Fibroblast of lung (primary cell): ENCODE measurements at places on chromosomes 13 and 19. TPM values are rescaled to one million over a fixed set of nuclear protein-coding genes. Genes with fewer than 3 reads are reported as not detected.

- H3K36me3 ChIP-seq, result no peaks in the 10 kb centered on the region
- no peak overlapping the region for H3K27ac ChIP-seq
- no peaks in the 10 kb centered on the region for H3K27me3 ChIP-seq
- no peaks in the 10 kb centered on the region for H3K4me1 ChIP-seq
- DNase-seq, result no peak
Measured at GRCh38 chr13:82634946-82635345, 1247.3 kb downstream of the SLITRK1 start.

GRCh38 chr13:111990362-111990761 lies 76.6 kb upstream of the SOX1 start:
- H3K4me1 ChIP-seq, result no peaks in the 10 kb centered on the region
- H3K27ac ChIP-seq, result no peak overlapping the region
- no peaks in the 10 kb centered on the region for H3K27me3 ChIP-seq

GRCh38 chr19:47821460-47822020 lies at the start of gene CRX:
Gene CRX, plus strand, starts transcription at chr19:47821937. Its CDS starts 12,507 bp downstream, at chr19:47834444.
- H3K27me3 ChIP-seq, result peaks cover 19% of the 10 kb centered on the region
- H3K4me1 ChIP-seq, result no peaks in the 10 kb centered on the region
- no peak for DNase-seq
- H3K4me3 ChIP-seq, result no peak within 1 kb of the TSS
- H3K27ac ChIP-seq, result no peak within 1 kb of the TSS
- H3K36me3 ChIP-seq, result no peaks in the 10 kb centered on the region

DNA sequence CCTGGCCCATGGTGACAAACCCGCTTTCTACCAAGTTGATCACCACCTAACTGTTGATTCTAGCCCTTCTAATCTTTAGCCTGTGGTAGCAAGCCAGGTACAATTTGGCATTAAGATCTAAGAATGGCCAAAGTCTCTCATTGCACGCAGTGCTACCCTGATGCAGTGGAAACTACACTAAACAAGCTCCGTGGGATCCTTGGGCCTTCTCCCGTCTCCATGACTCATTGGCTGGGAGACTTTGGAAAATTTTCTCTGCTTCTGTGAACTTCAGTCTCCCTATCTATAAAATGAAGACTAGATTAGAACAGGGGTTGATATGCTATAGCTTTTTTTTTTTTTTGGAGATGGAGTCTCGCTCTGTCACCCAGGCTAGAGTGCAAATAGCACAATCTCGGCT lies 223.0 kb downstream of the TSHZ3 start:
- peaks cover 11% of the 10 kb centered on the region for H3K4me1 ChIP-seq

DNA sequence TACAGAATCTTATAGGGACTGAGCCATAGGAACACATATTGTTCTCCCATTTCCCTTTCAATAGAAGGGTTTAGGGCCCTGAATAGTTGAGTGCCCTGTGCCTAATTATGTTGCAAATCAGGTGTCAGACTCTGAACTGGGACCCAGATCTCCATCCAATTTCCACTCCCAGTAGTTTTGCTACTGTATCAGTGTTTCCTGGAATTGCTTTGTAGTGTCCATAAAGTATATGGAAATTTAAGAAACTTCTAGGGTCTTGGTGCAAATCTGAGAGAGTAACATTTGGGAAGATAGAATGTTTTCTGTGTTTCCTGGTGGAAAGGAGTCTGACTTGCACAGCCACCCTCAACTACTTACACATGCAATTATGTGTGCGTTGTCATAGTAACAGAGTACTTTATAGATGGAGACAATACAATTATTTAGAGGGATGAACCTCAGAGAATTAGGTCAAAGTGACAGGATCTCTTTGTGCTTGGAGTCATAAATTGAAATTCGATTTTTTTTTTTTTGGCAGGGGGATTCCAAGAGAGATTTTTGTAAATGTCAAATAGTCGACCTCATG lies 646 bp upstream of the SLC10A2 start:
- H3K36me3 ChIP-seq, result no peaks in the 10 kb centered on the region
- H3K4me3 ChIP-seq, result no peak overlapping the region
- no peaks in the 10 kb centered on the region for H3K4me1 ChIP-seq
- DNase-seq, result no peak

- H3K27me3 ChIP-seq, result no peaks in the 10 kb centered on the region
- no peak overlapping the region for H3K27ac ChIP-seq
- H3K4me1 ChIP-seq, result no peaks in the 10 kb centered on the region
- H3K4me3 ChIP-seq, result no peak overlapping the region
- H3K36me3 ChIP-seq, result peaks cover 14% of the 10 kb centered on the region
- DNase-seq, result no peak
Measured at GRCh38 chr13:111303559-111303958, 16.9 kb upstream of the TEX29 start.

- H3K27me3 ChIP-seq, result no peaks in the 10 kb centered on the region
- H3K36me3 ChIP-seq, result no peaks in the 10 kb centered on the region
- no peak overlapping the region for H3K27ac ChIP-seq
- H3K4me3 ChIP-seq, result no peak overlapping the region
- no peak for DNase-seq
Measured at GRCh38 chr13:62387647-62388046, 972.0 kb upstream of the PCDH20 start.

DNA sequence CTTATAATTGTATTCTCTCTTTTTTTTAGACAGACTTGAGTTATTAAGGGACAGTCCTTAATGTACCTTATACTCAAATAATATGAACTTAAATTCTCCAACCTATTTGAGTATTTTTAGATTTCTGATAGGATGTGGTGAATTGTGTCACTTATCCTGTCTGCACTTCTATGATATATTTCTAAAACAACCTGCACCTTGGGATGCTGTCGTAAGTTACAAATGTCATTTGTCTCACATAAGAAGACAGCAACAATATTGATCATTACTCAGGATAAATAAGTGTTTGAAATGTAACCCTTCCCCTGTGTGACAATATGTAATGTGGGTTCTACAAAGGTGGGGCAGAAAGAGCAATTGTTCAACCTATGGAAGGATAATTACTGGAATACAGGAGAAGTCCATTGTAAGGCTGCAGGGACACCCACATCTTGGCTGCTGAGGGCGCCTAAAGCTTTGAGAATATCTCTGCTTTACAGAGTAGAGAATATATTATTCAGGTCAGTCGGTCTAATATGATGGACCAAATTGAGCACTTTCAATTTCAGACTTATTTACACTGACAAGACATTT lies 236.9 kb upstream of the PRR20A start:
- H3K27me3 ChIP-seq, result no peaks in the 10 kb centered on the region
- no peak overlapping the region for H3K4me3 ChIP-seq
- no peak overlapping the region for H3K27ac ChIP-seq
- H3K4me1 ChIP-seq, result no peaks in the 10 kb centered on the region

- no peak overlapping the region for H3K4me3 ChIP-seq
- no peaks in the 10 kb centered on the region for H3K27me3 ChIP-seq
- no peaks in the 10 kb centered on the region for H3K4me1 ChIP-seq
- no peak overlapping the region for H3K27ac ChIP-seq
Measured at GRCh38 chr19:16031872-16032200, 44.5 kb upstream of the TPM4 start.

The RUBCNL gene
- 3.6 and 4.1 TPM in 2 replicates for total RNA-seq

The KIR2DL4 gene
- not detected in 2 replicates for total RNA-seq

The CERS1 gene
- 1.5 and 1.7 TPM in 2 replicates for total RNA-seq

The ITGBL1 gene
- 19.0 and 45.1 TPM in 2 replicates for total RNA-seq

The NTF4 gene
- not detected in 2 replicates for total RNA-seq
